ENCODE measurements at places on chromosomes 1 and 21.

- no peak for DNase-seq
Measured at GRCh38 chr1:182671750-182672486, 12.5 kb downstream of the RGS8 start.

DNA sequence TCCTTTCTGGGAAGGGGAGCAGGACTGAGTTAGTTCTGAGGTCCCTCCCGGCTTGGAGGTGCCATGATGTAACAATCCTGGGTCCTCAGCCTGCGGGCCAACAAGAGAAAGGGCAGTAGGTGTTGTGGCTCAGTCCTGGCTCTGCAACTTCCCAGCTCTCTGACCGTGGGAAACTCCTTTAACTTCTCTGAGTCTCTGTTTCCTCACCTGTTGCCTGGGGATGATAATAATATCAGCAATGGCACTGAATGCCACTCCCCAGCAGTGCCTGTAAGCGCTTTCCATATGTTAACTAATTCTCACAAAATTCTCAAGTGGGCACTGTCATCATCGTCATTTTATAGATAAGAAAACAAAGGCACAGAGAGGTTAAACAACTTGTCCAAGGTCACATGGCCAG, 2.3 kb downstream of the PADI3 start:
- DNase-seq: no peak

GRCh38 chr1:166174108-166174507, 7.3 kb upstream of the FAM78B start:
- DNase-seq: no peak

GRCh38 chr1:81802707-81803430, 2.1 kb downstream of the ADGRL2 start:
- peak; percentile 71 for DNase-seq

- no peak for DNase-seq
Measured at GRCh38 chr1:158186180-158186579, 5.5 kb downstream of the CD1D start.

- DNase-seq: peak; percentile 94
Measured at GRCh38 chr1:18875107-18875795, 15.8 kb upstream of the TAS1R2 start.

All from hepatic stellate cell (primary cell).